NCI-H82 (cell line): ENCODE measurements at places on chromosomes 4 and X.

DNA sequence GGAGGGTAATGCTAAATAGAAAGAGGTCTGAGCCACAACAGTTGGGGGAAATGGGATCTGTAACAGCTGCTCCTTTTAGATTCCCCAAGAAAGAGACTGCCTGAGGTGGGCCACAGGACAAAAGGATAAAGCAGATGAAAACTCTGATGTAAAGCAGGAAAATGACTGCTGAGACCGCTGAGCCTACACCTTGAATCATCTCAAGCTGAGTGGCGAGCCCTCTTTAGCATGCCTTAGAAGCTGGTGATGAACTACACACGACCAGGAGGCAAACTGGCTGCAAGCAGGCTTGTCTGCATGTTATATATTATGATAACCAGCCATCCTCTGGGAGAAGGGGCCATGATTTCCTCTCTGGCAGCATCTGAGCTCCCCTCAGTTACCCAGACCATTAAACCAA lies 88.4 kb downstream of the TTC29 start:
- peak; percentile 23 for DNase-seq

DNA sequence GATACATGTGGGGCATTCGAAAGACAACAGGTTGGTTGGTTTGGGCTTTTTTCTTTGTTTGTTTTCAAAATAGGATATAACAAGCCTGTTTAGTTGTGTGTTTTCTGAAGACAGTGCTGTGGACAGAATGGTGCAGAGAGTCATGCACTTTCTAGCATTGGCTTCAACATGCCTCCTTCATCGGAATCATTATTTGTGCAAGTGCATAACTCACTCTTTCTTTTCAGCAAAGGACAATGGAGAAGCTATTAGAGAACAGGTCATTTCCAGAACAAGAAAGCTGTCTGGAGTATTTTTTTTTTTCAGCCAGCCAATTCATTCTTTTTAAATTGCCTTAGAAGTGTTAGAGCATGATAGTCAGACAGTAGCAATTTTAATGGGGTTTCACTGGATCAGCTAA lies 225.8 kb downstream of the STK32B start:
- DNase-seq: no peak

DNA sequence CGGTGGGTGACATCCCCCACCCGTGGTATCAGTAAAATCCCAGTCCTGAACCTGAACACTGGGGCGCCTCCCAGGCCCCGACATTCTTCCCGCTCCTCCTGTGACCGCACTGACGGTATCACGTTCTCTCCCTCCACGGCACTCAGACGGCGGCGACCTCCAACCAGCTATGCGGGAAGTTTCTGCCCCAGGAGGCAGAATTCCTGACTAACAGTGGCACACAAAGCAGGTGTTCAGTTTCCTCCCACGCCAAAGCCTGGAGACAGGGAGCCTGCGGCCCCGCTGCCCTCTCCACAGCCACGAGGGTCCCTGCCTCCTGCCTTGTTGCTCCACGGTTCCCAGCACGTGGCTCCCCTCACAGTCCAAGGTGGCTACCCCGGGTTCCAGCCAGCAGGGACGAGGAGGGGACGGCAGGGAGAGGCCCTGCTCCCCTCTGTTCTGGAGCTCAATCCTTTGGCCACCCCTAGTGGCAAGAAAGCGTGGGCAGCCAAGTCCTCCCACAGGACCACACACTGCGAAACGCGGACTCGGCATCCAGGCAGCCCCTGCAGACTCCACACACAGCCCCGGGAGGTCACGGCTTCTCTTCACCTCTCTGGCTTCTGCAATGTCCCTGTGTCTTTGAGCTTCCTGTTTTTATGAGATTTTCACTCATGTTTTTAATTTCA lies 15.2 kb downstream of the CTBP1 start:
- no peak for DNase-seq

GRCh38 chr4:16764622-16765021 lies 133.8 kb downstream of the LDB2 start:
- peak; percentile 3 for DNase-seq

DNA sequence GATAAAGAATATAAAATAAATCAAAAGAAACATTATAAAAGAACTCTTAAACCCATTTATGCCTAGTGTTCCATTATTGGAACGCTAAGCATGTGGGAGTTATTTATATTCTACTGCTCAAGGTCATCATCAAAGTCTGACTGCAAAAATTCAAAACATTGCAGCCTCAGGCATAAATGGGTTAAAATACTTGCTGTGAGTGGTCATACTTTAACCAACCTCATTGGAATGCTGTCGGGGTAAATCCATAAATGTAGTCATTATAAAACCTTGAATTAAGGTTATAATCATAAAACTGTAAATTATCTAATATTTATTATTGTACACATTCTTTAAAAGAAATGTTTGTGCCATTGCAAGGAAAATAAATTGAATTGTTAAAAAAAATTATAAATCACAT lies 55.0 kb downstream of the RPS6KA6 start:
- DNase-seq: no peak

GRCh38 chr4:88526221-88526815 lies 2.7 kb upstream of the PYURF start:
- DNase-seq: peak; percentile 3

- no peak for DNase-seq
Observed at GRCh38 chr4:102678695-102679335, 82.0 kb downstream of the MANBA start.

DNA sequence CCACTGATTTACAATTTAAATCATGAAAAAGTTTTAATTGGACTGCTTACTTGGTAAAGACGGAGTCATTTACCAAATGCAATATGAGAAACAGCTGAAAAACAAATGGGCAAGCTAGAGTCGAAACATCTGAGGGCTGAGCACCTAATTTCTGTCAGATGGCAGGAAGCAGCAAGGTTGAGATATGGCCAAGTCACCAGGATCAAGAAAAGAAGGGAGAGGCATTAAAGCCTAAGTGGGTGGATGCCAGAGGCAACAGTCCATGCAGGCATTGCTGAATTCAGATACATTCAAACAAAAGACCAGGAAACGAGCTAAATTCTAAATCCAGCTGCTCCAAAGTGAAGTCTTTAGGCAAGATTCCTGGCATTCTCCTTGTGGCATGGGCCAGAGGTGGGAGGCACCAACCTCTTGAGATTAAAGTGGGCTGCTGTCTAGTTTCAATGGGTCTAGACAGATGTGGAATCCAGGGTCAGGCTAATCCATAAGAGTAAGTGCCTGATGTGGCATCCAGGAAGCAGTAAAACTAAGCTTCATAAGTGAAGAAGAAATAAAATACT lies 8.0 kb upstream of the ARSJ start:
- DNase-seq: no peak

DNA sequence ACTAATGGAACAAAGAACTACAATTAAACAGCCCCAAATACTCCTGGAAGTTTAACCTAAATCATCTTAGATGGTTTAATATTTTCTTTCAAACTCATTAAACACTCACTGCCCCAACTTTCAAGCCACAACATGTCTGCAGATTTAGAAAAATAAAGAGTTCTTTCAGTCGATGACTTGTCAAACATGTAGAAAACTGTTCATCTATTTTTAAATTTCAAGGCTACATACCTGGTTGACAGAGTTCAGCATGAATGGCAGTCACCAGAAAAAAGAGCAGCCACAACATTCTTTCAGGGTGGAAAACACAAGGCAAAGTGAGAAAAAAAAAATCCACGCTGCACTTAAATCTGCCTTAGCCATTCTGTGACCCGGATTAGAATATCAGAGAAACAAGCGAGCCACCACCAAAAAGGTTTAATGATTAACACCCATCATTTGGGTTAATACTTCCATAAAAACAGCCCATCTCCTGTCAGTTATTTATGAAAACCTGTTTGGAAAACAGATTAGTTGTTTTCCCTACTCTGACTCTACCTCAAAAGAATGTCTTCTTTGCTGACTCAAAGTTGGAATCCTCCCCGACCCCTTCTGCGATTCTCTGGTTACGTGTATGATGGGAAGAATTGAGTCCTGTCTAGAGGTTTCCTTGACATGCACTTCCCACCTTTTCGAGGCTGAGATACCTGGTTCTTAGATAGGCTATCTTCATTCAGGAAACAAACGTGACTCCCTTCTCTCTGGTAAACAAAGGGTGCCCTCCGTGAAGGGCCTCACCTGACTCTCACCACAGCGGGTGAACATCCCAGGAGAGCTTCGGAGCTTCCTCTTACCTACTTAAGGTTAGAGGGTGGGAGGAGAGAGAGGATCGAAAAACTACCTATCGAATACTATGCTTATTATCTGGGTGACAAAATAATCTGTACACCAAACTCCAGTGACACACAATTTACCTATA lies at the start of gene CLTRN:
Gene CLTRN, minus strand, starts transcription at position 319 of the 958 bp plus-strand sequence. Its CDS starts 30 bp downstream, at position 289.
- DNase-seq: no peak

DNA sequence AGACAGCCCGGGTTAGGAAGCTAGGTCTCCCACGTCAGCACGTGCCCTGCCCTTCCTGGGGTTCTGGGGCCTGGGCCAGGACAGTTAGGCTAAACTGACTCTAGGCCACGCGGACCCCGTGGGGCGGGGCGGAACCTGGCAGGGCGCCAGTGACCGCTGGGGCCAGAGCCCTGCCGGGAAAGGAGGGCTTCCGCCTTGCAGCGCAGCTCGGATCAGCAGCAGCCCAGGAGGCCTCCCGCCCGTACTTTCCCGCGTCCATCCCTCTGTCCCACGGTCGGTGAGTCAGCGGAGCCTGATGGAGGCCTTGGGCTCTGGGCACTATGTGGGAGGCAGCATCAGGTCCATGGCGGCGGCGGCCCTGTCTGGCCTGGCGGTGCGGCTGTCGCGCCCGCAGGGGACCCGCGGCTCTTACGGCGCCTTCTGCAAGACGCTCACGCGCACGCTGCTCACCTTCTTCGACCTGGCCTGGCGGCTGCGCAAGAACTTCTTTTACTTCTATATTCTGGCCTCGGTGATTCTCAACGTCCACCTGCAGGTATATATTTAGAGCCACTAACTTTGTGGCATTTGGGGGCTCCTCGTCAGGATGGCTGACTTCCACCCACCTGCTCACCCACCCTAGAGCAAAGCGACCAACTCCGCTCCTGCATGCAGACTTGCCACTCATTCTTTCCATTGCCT lies at the start of gene SMIM10:
Gene SMIM10, plus strand, starts transcription at position 191 of the 681 bp plus-strand sequence. Its CDS starts 105 bp downstream, at position 296.
- peak; percentile 28 for DNase-seq

GRCh38 chr4:86928400-86929255 lies 6.2 kb upstream of the AFF1 start:
- DNase-seq: no peak

DNA sequence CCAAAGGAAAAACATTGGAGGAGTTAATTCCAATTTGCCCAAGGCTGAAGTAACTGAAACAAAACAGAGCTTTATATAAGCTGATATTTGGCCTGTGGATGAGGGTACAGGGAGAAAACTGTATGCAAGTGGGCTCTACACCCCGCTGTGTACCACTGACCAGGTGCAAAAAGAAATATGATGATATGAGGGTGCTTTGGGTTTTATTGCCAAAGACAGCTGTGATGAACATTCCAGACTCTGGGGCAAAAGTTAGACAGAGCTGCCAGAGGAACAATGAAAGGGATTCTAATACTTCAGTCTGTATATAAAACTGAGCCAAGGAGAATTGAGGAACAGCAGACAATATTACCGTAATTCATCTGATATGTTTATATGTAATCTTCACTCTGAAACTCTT lies 117.4 kb downstream of the MID1 start:
- DNase-seq: no peak

DNA sequence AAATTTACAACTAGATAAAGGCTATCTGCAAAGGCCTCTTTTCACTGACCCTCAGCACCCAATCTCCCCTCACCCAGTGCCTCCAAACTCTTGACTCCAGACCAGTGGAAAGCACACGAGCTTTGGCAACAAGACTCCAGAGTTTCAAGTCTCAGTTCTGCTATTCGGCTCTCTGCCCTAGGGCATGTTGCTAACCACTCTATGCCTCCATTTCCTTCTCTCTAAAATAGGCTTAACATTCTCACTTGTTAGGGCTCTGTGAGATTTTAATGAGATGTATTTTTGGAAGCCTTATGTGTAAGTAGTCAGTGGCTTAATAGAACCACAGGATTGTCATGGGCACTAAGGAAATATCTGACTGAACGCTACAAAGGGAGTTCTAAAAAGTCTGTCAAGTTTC lies 116.5 kb upstream of the IQCM start:
- no peak for DNase-seq

- peak; percentile 3 for DNase-seq
Observed at GRCh38 chrX:103658681-103659433, 27.6 kb downstream of the MORF4L2 start.

DNA sequence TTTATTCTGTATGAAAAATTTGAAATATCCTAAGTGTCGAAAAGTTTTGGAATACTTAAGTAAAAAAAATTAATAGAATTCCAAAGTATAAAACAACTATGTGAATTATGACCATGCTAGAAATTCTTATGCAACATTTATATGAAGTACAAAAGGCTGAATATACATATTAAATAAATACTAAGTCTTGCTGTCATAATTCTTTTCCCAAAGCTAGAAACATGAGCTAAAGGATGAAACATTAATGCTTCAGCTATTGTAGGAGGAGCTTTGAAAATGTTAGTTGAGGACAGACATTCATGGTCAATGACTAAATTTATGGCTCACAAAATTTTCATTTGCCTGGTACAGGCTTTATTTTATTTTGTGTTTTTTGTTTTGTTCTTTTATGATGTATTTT lies 207.3 kb downstream of the GABRB1 start:
- DNase-seq: no peak

DNA sequence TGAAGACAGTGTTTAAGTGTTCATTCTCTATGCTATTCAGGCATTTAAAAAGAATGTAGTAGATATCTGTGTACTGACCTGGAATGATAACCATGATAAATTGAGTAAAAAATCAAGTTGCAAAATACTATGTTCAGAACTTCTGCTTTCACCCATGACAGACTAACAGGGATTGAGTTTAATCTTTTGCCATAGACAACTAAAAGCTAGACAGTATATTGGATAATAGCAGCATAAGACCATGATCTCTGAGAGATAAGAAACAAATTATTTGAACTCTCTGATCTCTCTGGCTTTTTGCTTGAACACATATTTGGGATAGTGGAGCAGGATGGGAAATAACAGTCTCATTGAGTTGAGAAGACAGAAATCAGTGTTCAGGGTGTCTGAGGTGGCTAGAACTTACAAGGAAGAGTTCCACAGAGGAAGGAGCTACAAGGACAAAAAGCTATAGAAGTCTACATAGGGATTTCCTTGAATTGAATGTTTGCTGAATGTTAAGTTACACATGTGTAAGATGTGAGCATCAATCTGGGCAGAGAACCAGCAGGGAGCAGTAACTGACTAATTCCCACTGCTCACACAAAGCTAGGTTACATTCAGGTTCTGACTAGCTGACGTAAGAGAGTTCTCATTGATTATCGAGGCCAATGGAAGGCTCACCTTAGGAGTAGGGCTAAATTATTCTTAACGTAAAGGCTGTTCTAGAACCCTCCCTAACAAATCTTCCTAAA lies 60.4 kb downstream of the SLC30A9 start:
- DNase-seq: no peak

- DNase-seq: no peak
Observed at GRCh38 chr4:25843340-25844097, 19.3 kb downstream of the SEL1L3 start.

GRCh38 chr4:24674279-24674678 lies 89.9 kb upstream of the DHX15 start:
- DNase-seq: no peak

DNA sequence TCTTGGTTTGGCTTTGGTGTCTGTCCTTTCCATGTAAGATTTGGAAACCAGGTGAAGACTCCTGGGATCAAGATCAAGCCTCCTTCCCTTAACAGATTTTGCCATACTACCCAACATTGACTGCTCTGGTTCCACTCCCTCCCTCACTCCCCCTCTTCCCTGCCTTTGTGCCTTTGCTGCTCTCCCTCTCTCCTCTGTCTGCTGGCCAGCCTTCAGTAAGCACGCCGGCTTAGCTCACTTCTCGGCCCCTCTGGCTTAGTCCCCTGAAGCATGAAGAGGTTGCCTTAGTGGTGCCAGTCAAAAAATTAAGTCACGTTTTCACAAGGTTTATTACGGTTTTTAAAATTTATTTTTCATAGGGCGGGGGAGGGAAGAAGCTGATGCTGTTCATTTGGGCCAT lies 6.0 kb downstream of the GRIA3 start:
- DNase-seq: peak; percentile 25
